ENCODE measurements at places on chromosomes 12 and 14.
A peak's percentile ranks its signal among the peaks of the same experiment; 100 is the strongest.

- DNase-seq: no peak
These were observed 5.4 kb downstream of the SOX5 start for GRCh38 chr12:23944067-23944466.

- no peak for DNase-seq
These were observed 3.5 kb upstream of the CEP128 start for GRCh38 chr14:80944861-80945617.

- DNase-seq: no peak
These were observed at the start of gene TMTC1 for GRCh38 chr12:29783773-29784666. Gene TMTC1, minus strand, starts transcription at chr12:29783942. Its CDS starts 191 bp downstream, at chr12:29783751.

DNA sequence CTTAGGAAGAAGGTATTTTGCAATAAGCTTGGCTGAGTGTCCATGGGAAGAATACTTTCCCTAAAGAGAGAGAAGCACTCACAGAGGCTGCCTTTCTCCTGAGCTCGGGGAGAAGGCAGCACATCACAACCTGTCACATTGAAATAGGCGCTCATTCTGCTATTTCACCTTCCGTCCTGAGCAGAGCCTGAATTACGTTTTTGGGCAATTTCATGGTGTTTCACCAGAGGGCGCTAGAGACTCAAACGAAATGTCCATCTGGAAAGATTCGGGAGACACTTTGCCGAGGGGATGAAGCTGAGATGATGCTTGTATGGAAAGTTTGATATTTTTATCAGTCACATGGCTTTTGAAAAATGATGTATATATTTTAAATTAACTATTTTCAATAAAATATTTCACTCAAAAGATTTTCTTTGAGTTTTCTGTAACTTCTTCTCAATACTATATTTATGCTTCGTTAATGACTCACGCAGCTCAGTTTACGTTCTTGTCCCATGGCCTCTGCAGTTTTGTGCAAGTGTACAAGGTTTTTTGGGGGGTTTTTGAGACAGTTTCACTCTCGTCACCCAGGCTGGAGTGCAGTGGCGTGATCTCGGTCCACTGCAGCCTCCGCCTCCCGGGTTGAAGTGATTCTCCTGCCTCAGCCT lies 17.4 kb upstream of the B4GALNT3 start:
- peak; percentile 3 for DNase-seq

DNA sequence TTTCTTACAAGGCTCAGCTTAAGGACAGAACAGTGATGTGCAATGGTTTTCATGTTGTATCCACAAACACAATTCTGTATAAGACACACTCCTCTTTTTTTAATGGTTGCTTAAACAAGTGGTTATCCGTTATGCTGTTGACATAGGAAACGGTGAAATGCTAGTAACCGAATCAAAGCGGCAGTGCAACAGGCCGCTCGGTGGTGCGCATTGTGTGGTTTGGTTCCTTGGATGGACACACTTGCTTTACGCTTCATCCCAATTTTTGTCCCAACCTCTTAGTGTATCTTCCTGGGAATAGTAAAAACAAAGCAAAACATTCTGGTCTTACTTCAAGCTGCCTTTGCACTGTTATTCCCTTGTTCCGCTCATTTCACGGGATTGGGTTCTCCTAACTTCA lies 650 bp upstream of the PTGER2 start:
- DNase-seq: no peak

- no peak for DNase-seq
These were observed 6.6 kb upstream of the CFAP73 start for GRCh38 chr12:113142886-113143332.

DNA sequence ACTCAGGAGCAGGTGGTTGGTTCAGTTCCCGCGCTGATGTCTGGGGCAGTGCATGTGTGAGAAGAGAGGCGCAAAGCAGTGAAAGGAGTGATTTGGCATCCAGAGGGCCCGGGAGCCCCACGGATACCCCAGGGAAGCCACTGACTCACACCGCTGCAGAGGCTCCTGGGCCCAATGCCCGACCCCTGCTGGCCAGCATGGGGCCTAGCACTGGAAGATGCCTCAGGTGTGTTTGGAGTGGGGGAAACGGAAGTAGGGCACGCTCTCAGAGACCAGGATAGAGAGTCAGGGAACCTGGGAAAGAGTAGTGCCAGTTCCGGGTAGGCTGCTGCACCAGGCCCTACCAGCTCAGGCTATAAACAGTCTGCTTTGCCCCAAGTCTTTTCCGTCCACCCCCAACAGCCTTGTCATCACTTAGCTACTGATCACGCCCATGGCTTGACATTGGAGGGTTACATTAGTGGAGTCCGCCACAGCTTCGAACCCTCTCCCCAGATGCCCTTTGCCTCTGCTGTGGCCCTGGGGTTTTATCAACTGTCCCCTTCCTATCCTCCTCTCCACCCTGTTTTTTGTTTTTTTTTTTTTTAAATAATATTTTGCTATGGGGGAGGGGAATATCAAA lies 9.5 kb upstream of the CSAD start:
- no peak for DNase-seq

DNA sequence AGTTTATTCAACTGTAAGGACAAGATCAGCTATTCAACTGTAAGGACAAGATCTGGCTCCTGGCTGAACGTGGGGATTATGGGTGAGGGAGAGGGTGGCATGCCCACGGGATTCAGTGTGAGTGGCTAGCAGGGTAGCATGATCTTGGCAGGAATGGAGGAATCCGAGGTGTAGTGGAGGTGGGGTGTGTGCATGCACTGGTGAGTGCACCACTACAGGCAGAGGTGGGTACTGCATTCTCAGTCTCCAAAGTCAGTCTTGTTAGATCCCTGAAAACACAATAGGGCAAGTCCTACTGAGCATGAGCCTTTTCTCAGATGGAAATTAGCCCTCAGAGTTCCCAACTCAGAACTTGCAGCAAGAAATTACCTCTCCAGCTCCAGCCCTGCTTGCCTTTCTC lies 32.2 kb upstream of the DCD start:
- DNase-seq: no peak

- DNase-seq: no peak
These were observed 247.6 kb downstream of the RPAP3 start for GRCh38 chr12:47458279-47458678.

- DNase-seq: no peak
These were observed 268.2 kb upstream of the ATP2B1 start for GRCh38 chr12:89976866-89977265.

- DNase-seq: no peak
These were observed at the start of gene SLC6A12 for GRCh38 chr12:214003-214741. Gene SLC6A12, minus strand, starts transcription at chr12:214157. Its CDS starts 4,171 bp downstream, at chr12:209986.

GRCh38 chr12:68812553-68813241 lies 4.7 kb downstream of the MDM2 start:
- DNase-seq: no peak
